Jurkat, Clone E6-1 (cell line): ENCODE measurements at places on chromosomes 12 and 14.

GRCh38 chr14:64081174-64081746 lies 212.9 kb downstream of the ESR2 start:
- no peak for DNase-seq

DNA sequence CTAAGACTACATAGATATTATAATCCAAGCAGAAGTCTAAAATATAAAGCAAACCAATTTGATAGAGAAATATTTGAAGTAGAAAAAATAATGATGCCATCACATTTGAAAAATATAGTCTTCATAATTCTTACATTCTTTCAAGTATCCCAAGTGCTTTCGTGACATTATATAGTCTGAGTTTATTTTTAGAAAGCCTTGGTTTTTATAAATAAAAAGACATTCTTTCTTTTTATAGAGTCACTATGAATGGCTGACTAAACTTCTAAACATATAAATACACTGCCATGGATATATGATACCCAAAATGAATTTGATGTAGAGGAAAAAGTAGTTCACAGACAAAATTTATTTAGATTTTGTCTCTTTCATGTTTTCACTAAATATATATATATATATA lies 135.1 kb upstream of the PDZRN4 start:
- no peak for DNase-seq

- no peak for DNase-seq
These were observed 5.6 kb downstream of the DAZAP2 start for GRCh38 chr12:51244269-51244668.

- no peak for DNase-seq
These were observed 743 bp downstream of the PUS1 start for GRCh38 chr12:131929581-131930456.

DNA sequence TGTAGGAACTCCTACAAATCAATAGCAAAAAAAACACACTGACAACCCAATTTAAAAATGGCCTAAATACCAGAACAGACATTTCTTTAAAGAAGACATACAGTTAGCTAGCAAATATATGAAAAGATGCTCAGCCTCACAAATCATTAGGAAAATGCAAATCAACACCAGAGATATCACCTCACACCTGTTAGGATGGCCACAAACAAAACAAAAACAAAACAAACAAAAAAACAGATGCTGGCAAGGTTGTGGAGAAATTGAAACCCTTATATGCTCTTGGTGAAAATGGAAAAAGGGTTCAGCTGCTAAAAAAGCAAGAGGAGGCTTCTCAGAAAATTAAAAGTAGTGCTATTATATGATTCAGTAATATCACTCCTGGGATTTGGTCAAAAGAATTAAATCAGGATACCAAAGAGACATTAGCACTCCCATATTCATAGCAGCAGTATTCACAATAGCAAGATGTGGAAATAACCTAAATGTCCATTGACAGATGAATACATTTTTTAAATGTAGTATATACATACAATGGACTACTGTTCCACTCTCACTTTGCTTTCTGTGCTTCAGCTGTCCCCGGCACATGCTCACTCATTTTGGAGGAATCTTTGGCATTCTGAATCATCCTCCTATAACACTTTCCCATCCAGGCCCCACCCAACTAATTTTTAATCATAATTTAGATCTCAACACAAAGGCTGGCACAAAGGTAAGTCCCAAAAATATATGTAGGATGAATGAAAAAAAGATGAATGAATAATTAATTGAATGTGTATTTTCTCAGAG lies 99.1 kb downstream of the SYT1 start:
- DNase-seq = no peak

- no peak for DNase-seq
These were observed 314.2 kb upstream of the PRICKLE1 start for GRCh38 chr12:42903736-42904135.

DNA sequence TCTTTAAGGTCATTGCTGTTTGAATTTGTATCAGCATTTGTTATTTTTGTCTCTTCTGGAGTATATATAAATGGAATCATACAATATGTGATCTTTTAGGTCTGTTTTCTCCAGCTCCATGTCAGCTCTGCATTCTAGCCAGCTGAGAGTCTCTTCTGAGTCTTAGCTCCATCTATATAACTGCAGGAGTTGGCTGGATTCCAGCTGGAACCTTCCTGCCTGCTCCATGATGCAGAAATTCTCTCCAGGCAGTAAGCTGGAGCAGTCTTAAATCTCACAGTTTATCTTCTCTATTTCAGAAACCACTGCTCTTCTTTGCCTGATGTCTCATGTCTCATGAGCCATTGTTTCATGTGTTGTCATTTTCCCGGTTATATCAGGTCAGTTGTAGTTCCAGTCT lies 827.6 kb downstream of the NRXN3 start:
- no peak for DNase-seq

GRCh38 chr12:1812650-1813302 lies 7.6 kb upstream of the LRTM2 start:
- no peak for DNase-seq

DNA sequence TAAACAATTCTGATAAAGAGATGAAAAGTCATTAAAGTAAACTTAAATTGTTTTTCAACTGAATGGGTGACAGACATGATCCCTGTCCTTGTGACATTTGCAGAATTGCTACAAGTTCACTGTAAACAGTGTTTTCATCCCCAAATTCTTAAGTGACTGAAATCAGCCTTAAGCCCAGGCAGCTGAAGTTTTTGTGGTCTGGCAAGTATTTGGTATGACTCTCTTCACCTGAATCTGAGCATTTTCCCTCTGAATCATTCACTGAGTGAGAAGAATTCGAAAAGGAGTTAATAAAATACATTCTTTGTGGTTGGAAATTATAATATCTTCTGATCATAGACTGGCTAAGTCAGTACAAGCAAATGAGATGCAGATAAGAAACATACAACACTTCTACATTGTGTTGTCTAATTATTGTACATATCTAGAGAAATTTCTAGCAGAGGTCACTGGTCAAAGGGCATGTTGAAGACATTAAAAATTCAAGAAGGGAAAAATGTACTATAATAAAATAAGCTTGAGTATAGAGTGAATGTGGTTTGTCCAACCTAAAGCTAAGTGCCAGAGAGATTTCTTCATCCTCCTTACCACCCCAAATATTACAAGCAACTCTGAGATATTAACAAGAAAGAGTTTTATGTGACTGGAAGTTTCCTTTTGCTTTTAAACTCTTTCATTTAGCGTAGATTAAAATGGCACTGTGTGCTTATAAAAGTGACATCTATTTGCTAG lies 177.8 kb upstream of the DIO2 start:
- DNase-seq = no peak

DNA sequence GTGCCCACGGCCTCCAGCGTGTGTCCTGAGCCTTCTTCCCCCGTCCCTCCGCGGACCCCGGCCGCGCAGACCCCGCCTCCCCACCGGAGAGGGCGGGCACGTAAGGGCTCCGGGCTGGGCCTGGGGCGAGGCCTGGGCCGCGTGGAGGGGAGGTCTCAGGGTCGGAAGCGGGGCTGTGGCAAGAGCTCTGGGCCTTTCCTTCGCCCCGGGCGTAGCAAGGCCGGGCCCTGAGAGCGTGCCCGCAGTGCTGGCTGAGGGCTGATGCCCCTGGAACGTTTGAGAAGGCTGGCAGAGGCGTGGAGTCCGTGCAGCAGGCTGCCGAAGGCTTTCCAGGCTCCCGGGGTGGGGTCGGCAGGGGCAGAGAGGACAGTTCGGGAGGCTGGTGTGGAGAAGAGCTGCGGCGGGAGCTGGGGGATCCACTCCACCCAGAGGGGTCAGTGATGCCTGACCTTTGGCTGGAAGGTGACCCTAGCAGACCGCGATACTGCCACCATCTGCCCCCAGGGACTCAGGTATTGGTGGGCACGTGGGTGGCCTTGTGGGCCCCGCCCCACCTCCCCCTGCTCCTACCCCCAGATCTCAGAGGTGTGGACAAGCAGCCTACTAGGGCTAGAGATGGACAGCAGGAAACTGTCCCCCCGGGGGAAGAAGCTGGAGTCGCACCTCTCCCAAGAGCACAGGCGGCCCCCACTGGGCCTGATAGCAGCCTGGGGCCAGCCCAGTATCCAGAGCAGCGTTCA lies 558 bp downstream of the TEX22 start:
- DNase-seq = no peak

GRCh38 chr14:20857630-20858261 lies 33.4 kb upstream of the RNASE3 start:
- peak; percentile 54 for DNase-seq

- no peak for DNase-seq
These were observed 3.7 kb downstream of the KMT5A start for GRCh38 chr12:123387508-123388176.

- no peak for DNase-seq
These were observed 314.5 kb upstream of the LMO3 start for GRCh38 chr12:16920451-16920850.

- DNase-seq = no peak
These were observed 21.4 kb downstream of the CLSTN3 start for GRCh38 chr12:7151532-7151931.

DNA sequence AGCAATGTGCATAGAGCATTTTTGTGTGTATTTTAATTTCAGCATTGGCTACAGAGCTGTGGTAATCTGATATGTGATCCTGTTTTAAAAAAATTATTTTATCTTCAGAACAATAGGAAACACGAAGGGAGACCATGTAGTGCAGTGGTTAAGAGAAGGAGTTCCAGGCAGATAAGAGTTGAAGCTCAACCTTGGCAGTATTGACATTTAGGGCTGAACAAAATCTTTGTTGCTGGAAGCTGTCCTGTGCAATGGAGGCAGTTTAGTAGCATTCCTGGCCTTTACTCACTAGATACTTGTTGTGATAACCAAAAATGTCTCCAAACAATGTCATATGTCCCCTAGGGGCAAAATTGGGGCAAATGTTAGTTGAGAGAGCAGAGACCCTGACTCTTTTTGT lies 59.2 kb downstream of the CHST11 start:
- no peak for DNase-seq

DNA sequence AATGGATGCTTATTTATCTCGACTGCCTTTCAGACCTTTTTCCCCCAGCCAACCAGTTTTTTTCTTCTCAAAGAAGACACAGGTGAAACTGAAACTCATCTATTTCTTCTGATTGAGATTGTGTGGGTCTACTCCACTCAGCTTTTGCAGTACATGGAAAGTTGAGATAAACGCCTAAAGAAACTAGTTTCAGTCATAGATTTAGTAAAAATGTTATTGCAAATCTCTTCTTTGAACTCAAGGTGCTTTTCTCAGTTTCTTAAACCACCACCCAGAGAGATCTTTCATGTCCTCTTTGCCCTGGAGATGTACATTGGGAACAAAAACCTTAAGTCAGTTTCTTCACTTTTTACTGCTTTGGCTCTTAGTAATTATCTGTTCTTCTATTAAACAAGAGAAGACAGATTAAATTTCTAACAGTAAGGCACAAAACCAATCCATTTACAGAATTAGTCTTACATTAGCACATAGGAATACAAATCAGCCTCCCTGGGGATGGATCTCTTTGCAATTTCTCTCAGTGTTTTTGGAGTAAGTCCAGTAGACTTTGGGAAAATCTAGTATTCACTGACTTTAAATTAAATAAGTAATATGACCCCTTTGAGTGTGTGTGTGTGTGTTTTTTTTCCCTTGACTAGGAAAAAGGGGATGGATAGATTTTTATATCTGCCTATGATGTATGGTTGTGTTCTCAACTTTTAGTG lies 11.6 kb downstream of the FBXW8 start:
- no peak for DNase-seq

GRCh38 chr12:83919081-83919480 lies 993.5 kb downstream of the SLC6A15 start:
- DNase-seq = no peak
